ENCODE measurements at places on chromosomes 6 and 20.

DNA sequence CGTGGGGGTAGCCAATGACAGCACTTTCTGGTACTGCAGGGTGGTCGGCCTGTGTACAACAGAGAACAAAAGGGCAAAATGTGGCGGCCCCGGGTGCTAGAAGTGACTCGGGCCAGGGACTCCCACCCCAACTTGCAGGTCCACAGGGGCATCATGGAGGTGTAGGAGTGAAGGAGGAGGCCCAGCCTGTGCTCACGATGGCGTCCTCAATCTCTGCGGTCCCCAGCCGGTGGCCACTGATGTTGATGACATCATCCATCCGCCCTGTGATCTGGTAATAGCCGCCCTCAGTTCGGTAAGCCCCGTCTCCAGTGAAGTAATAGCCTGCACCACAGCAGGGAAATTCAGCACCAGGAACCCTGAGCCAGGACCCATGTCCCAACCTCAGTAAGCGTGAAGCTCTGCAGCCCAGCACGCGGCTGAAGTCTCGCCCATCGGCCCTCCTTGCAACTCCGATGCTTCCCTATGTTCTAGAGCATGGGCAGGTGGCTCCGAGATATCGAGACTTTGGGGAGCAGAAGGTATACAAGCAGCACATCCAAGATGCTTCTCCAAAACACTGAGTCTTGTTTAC is 20.2 kb upstream of the APMAP start:
- no peak for DNase-seq

- DNase-seq, result no peak
These were observed 5.0 kb downstream of the BCL2L1 start for GRCh38 chr20:31717478-31718201.

GRCh38 chr6:22153384-22154158 is 143.3 kb downstream of the PRL start:
- DNase-seq, result no peak

- peak; percentile 78 for DNase-seq
These were observed 43.9 kb downstream of the PLCB4 start for GRCh38 chr20:9112541-9113515.

DNA sequence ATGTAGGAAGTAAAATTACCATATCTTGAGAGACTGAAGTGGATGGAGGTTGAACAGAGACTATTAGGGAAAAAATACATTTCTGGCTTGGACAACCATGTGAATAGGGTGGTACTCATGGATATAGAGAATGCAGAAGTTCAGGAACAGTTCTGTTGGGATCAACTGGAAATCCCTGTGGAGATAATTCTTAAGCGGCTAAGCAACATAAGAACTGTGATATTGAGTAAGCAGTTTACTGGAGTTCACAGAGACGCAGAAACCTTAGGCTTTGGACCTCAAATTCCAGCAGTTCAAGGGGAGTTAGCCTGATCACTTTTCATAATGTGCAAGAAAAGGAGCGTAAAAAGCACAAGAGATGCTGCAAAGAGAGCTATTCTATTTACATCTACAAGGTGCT is 23.6 kb upstream of the SLC17A4 start:
- no peak for DNase-seq

GRCh38 chr20:47704746-47705496 is 80.4 kb downstream of the SULF2 start:
- DNase-seq, result peak; percentile 75

DNA sequence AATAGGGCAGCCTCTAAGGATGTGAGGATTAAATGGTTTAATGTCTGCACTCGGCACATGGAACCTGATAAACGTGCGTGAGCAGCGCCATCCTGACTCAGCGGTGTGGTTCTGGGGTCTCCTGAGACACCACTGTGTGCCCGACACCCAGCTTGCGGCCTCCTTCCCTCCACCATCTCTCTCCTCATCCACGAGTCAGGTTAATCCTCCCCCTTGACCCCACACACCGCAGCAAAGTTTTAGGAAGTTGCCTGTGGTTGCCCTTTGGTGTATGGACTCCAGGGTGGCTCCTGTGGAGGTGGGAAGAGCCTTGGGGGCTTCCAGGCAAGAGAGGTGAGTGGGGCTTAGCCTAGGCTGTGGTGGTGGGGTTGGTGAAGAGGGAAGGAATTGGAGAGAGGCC is 68.2 kb downstream of the PHACTR3 start:
- DNase-seq, result no peak

- no peak for DNase-seq
These were observed 72.6 kb downstream of the TAF4 start for GRCh38 chr20:61993058-61993457.

- DNase-seq, result no peak
These were observed 10.7 kb downstream of the SLC22A23 start for GRCh38 chr6:3446184-3446583.

DNA sequence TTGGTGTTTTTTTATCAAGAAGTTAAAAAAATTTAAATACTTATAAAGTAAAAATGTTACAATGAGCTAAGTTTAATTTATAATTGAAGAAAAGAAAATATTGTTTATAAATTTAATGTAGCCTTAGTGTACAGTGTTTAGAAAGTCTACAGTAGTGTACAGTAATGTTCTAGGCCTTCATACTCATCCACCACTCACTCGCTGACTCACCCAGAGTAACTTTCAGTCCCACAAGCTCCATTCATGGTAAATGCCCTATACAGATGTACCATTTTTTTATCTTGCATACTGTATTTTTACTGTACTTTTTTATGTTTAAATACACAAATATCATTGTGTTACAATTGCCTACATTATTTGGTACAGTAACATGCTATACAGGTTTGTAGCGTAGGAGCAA is 26.0 kb downstream of the HTR1E start:
- DNase-seq, result no peak

DNA sequence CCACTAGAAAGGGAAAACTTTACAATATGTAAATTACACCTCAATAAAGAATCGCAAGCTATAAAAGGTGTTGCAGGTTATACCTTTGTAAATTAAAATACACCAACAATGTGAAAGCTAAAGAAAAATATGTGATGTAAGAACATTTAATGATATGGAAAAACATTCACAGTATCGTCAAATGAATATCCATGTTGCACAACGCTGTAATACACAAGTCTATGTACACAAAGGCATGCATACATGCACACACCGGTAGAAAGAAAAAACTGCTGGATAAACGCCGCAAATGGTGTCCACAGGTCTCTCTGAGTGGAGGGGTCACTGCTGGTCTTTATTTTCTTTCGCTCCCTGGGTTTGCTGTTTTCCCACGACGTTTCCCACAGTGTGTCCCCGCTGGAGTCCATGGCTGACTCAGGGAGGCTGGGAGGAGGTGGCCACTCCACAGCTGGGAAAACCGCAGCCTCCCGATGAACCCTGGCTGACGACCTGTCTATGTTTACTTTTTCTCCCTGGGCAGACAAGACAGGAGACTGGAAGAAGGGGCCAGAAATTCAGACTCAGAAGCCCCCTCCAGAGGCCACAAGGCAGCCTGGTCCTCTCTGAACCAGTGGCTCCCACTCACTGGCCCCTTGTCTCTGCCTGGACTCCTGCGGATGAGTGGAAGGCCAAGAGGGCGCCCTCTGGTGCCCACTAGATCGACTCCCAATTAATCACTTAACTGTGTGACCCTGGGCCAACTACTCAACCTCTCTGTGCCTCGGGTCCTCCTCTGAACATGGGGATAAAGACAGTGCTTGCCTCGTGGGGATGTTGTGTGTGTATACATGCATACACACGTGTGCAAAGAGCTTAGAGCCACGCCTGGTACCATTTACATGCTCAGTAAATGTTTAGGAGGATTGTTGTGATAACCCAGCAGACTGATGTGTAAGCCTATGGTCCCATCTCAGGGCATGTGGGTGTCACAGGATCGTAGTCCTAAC is 12.8 kb upstream of the BPI start:
- no peak for DNase-seq

DNA sequence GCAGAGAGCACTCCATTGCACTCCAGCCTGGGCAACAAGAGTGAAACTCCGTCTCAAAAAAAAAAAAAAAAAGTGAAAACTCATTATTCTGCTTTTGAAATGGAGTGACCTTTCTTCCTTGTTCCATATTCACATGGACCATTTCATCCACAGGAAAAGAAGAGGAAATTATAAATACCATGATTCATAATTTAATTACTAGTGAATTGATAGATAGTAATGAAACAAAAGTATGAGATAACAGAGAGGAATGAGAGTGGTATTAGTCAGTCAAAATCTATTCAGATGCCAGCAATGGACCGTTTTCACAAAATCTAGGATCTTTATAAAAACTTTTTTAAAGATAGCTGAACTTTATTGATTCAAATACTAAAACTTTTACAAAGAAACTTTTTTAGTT is 443.1 kb upstream of the FLRT3 start:
- DNase-seq, result no peak

GRCh38 chr6:130050230-130050629 is 31.8 kb downstream of the L3MBTL3 start:
- DNase-seq, result no peak

DNA sequence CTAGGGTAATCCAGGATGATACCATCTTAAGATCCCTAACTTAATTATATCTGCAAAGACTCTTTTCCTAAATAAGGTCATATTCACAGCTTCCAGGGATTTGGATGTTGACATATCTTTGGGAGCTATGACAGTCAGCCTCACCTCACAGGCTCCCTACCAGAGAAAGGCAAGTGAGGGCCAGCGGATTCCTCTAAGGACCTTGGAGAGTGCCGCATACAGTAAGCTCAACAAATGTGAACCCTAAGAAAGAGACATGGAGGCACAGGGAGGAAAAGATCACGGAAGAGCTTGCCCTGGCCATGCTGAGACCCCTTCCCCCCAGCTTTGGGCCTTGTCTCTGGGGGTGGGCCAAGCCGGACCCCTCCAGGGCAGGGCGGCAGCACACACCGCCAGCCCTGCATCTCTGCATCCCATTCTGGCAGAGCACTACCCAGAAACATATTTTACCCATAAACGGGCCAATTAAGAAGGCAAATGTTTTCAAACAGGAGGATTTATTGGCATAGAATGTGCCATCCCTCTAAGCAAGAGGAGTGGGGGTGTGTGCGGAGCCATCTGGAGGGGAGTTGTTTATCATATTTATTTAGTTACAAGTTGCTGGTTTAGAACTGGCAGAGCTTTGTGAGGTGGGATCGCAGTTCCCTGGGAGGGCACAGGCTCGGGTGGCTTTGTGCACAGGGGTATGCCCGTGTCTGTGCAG is 55.4 kb downstream of the CHMP4B start:
- DNase-seq, result no peak

- DNase-seq, result peak; percentile 14
These were observed 90.5 kb downstream of the SYNJ2 start for GRCh38 chr6:158072083-158072721.

DNA sequence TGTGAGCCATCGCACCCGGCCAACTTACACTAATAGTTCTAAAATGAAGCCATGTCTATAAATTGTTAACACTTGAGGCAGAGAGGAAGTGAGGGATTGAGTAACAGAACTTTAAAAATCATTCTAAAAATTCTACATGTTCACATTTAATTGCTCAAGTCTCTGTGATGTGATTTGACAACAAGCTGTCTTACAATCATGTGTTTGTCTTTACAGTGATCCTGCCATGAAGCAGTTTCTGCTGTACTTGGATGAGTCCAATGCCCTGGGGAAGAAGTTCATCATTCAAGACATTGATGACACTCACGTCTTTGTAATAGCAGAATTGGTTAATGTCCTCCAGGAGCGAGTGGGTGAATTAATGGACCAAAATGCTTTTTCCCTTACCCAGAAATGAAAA is 23.6 kb downstream of the GTF2H5 start:
- no peak for DNase-seq

DNA sequence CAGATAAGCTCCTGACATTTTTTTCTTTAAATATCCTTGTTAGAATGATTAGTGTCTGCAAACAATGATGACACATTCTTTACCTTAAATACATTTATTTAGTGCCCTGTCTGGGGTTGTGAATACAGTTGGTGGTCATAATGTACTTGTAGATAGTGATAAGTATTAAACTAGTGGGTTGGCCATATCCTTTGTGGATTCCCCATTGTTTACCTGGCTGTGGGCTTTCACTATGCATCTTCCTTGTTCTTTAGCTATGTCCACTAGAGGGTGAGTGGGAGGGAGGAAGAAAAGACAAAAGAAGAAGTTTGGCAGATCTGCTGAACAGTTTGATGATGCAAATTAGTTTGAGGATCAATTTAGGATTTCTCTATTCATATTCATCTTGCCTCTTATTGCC is 15.7 kb downstream of the HS3ST5 start:
- DNase-seq, result no peak

DNA sequence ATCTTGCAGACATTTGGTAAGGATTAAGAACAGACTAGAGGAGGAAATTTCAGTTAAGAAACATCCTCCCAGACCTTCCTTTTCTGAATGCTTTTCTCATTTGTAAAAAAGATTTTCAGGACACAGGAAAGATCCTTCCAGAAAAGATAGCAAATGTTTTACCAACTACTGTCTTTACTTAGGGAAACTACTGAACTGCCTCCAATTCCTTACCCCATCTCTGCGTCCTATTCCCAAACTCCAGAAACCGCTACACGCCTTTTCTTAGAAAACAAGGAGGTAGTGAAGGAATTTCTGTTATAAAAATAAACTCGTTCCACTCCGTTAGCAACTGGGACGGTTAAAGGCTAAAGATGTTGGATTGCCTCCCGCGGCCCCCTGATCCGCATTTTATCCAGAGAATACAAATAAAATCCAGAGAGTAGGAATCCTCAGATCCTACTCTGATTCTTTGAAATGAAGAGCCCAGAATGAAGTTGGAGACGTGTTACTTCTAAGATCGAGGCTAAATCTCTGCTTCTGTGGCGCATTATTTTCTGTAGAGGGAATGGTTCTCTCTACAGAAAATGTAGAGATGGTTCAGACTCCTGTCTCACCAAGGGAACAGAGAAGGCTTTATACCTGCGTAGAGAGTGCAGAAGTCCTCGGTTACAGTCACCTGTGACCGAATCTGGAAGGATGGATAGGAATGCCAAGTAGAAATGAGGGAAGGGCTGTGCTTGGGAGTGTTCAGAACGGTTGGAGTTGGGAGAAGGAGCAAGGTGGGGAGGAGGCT is 133.0 kb downstream of the GPX5 start:
- no peak for DNase-seq

DNA sequence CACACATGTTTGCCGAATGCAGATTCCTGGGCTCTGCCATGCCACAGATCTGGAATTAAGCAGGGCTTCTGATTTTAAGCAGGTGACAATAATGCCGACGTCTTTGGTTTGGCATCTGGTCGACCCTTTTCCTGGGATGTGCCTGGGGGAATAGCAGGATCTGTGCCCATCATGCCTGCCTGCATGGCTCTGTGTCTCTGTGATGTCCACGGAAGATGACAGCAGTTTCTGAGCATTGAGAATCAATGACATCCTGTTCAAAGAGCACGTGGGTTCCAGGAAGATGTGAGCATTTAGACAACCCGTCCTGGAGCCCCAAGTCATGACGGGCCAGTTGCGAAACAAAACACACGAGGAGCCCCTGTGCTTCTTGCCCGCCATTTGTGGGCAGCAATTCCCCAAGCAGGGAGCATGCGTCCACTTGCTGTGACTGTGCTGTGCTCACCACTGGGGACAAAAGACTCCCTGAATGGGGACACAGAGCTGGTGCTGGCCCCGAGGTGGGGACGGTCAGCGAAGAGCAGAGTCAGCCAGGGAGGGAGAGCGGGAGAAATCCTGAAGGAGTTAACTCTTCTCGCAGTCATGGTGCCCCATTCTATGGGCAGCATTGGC is 110.1 kb downstream of the ERMARD start:
- DNase-seq, result no peak
